ENCODE measurements at places on chromosomes 5 and 9.

DNA sequence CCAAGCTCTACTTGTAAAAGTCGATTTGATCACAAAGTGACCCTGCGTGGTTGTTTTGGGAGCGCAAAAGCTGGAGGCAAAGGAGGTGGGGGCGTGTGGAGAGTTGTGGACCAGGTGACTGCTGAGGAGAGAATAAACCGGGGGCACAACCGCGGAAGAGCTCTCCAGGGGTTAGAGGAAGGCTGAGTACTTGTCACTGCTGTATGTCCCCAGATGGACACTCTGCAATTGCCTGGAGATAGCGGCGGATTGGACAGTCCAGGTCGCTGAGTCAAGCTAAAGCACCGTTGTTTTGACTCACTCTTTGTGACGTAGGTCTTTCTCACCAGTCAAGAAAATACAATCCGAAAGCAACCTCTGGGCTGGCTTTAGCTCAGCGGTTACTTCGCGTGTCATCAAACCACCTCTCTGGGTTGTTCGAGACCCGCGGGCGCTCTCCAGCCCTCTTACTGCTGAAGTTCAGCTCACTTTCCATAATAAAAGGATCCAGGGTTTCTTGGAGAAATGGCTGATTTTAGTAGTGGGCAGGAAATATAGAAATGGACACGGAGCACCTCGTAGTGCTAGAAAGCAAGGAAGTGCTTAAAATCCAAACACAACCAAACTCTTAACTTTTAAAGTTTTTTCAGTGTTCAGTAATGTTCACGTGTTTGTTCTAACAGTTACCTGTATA, 25.7 kb downstream of the ZMAT2 start:
- peak; percentile 17 for DNase-seq

GRCh38 chr9:112007575-112008240, 111.1 kb downstream of the UGCG start:
- DNase-seq = no peak

GRCh38 chr5:98458004-98458403, 315.5 kb upstream of the RGMB start:
- no peak for DNase-seq

GRCh38 chr9:126647585-126648411, 34.1 kb downstream of the LMX1B start:
- DNase-seq = no peak

DNA sequence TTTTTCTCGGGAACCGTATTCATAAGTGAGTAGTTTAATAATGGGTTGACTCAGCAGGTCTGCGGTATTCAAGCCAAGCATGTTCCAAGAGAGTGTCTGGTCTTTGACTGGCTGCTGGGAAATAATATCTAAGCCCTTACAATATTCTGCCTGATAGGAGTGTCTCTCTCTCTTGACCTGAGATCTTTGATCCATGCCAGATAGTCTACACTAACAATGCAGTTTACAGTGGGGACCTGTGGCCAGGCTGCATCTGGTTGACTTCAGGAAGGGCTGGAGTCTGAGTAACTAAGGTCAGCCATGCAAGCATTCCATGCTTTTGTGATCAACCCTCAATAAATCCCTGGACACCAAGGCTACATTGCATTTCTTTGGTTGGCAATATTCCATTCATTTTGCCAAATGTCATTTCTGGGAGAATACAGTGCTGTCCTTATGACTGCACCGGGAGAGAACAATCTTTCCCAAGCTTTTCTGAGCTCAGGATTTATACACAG, 195.5 kb downstream of the SEMA5A start:
- DNase-seq = no peak

GRCh38 chr5:101284736-101285375, 381.8 kb upstream of the ST8SIA4 start:
- DNase-seq = no peak

DNA sequence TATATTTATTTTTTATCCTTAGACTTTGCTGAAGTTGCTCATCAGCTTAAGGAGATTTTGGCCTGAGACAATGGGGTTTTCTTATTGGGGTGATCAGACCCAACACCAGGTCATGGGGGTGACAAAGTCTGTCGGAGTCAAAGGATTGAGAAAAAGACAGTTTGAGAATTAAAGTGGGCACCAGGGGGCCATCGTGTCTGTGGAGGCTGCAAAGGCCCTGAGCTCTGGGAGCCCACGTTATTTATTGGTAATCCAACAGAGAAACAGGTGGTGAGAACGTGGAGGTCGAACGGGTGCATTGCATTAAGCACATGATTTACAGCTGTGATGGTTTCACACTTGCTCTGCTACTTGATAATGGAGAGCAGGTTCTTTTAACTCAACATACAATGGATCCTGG, 102.5 kb upstream of the CDH10 start:
- no peak for DNase-seq

GRCh38 chr5:173549644-173550043, 66.8 kb downstream of the BOD1 start:
- no peak for DNase-seq

GRCh38 chr5:4977416-4978110, 162.6 kb upstream of the ADAMTS16 start:
- DNase-seq = no peak

- no peak for DNase-seq
These were observed 1781.3 kb downstream of the MAT2B start for GRCh38 chr5:165286692-165287091.

- DNase-seq = no peak
These were observed 182.1 kb upstream of the TRIM32 start for GRCh38 chr9:116504893-116505480.

DNA sequence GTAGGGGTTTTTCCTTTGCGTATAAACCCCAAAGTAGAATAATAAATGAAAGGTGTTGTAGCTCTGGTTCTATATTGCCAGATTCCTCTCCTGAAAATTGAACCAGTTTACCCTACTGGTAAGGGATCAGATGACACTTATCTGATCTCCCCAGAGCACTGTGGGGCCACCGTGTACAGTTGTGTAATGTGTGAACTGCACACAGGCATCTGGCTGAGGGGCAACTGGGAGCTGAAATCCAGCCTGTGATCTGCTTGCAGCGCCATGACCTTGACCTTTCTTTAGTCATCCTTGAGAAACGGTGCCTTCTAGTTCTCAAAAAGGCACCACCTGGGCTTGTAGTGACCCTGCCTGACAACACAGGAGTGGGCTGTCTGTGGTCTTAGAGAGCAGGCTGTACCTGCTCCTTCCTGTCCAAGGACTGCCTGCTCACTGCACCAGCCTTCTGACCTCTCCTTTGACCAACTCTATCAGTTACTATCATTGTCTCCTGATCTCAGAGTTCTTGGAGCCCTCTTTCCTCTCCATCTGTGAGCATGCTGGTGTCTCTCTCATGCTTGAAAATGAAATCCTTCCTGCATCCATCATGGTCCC, 40.2 kb downstream of the PDE6A start:
- no peak for DNase-seq

DNA sequence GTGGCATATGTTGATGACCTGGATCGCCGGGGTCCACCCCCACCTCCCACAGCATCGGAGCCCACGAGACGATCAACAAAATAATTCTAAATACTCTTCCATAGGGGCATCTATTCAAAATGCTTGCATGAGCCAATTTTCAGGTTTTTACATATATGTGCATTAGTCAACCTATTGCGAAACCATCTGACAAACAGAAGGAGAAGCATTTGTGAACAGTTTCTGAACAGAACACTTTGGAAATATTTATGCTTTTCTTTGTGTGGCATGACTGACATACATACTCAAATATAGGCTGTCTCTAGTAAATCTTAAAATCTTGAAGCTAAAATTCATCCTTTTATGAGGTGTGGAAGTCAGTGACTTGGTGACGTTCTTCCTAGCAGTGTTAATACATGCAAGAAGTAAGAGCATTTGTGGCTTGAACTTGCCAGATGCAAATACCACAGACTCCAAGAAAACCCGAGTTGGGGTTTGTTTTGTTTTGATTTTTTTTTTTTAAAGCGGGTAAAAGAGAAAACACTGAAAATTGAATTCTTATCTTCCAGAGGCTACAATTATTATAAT, 5.3 kb downstream of the GPR151 start:
- no peak for DNase-seq

- no peak for DNase-seq
These were observed 6.5 kb downstream of the NTMT1 start for GRCh38 chr9:129632460-129632859.

DNA sequence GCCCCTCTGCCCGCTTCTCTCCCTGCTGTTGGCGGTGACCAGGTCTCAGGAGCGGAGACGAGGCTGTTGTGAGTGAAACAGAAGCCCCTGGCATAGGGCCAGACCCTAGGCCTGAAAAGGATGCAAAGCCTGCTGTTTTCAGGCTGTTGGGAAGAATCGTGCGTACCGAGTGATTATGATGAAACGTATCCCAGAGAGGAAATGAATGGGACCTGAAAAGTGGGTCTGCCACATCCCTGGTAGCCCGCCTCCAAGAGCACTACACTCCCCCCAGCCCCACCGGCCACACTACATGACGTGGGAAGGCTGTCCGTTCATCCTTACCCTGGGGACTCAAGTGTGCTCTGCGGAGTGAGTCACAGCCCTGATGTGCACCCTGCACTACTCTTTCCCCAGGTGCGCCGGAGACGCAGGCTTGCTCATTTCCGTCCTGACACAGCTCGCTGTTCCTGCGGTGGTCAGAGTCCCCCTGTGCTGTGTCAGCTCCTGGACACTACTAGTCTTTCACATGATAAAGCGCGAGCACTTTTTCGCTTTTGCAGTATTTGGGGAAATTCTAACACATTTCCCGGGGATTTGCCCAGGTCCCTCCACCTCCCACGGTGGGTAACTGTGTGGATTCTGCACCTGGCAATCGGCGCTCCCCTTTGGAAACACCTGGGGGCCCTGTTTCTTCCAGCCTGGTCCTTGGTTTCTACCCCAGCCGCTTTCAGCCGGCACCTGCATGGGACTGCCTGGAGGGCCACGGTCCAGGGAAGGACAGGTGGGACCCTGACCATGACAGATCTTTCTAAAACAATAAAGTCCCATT, 91.5 kb downstream of the ANKRD33B start:
- no peak for DNase-seq

DNA sequence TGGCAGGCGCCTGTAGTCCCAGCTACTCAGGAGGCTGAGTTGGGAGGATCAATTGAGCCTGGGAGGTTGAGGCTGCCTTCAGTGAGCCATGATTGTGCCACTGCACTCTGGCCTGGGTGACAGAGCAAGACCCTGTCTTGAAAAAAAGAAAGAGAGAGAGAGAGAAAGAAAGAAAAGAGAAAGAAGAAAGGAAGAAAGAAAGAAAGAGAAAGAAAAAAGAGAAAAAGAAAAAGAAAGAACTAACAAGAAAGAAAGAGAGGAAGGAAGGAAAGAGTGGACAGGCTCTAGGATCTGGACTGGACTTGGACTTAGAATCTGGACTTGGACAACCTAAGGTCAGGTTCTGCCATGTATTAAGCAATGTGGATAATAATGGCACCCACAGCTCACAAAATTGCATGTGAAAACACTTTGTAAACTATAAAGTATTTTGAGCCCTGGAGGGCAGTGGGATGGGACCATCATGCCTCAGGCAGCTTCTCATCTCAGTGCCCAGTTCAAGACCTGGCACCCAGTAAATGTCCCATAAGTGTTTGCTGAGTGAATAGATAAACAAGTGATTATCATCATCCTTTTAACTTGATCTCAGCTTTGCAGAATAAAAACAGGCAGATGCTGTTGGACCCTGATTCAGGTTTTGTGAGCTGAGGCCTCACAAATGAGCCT, 12.8 kb upstream of the PHF19 start:
- DNase-seq = no peak

GRCh38 chr5:9820691-9821449, 190.7 kb upstream of the TAS2R1 start:
- DNase-seq = no peak

Measured in activated CD8-positive, alpha-beta memory T cell treated with anti-CD3 and anti-CD28 coated beads for 1 hour (primary cell).